ENCODE measurements at places on chromosomes 1 and 21. TPM values are rescaled to one million over a fixed set of nuclear protein-coding genes. Genes with fewer than 3 reads are reported as not detected.

Gene AMY1C
- not detected for total RNA-seq

Gene CNIH3
- 3.1 TPM for total RNA-seq

Gene SUSD4
- 7.2 TPM for total RNA-seq

Gene KAZN
- 3.6 TPM for total RNA-seq

Gene RNF186
- total RNA-seq: not detected

Gene HCRTR1
- not detected for total RNA-seq

Gene MPL
- total RNA-seq: 0.73 TPM

Gene PLEKHN1
- total RNA-seq: 11.9 TPM

Gene UMODL1
- 0.22 TPM for total RNA-seq
